Dermis microvascular lymphatic vessel endothelial cell (primary cell): ENCODE measurements at places on chromosomes 5 and 9.

DNA sequence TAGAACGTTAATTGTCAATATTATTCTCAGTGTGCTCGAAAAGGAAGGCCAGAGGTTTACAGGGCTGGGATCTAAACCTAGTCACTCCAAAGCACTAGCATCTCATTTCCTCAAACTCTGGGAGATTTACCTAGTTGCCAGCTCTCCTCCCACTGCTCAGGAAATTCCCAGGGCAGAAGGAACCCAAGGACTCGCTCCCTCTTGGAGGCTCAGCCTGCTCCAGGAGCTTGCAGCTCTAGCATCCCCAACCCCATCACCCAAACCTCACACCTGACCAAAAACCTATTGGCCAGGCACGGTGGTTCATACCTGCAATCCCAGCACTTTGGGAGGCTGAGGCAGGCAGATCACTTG is 26.0 kb downstream of the SERINC5 start:
- no peak for DNase-seq

GRCh38 chr9:98962181-98962560 is 18.5 kb downstream of the COL15A1 start:
- no peak for DNase-seq

DNA sequence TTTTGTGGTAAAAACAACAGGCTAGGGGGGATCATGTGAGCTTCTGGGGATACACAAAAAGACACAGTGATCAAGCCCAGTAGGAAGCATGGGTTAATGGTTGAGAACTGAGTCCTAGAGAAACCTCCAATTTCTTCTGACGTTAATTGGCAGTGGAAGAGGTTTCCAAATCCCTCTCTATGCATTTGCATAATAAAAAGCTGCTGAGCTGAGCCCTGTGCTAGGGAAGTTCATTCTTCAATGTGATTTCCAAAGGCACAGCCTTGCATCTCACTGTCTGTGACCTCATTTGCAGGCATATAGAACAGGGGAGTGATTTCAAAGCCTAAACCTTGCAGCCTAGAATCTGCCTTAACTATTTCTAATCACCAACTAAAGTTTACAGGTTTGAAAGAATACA is 812 bp downstream of the DNAH5 start:
- DNase-seq = no peak

GRCh38 chr5:34756781-34757624 is 82.0 kb upstream of the TTC23L start:
- no peak for DNase-seq
